ENCODE measurements at places on chromosomes 16 and 17. TPM values are rescaled to one million over a fixed set of nuclear protein-coding genes. Genes with fewer than 3 reads are reported as not detected.

GRCh38 chr17:29592850-29593551, at the start of gene ANKRD13B:
TSS of gene ANKRD13B (plus strand) at chr17:29593132. CDS start at chr17:29593622, 490 bp downstream.
- no peak for DNase-seq

GRCh38 chr16:88057656-88058055, 106.4 kb downstream of the BANP start:
- no peak for DNase-seq

The KREMEN2 gene
- polyA plus RNA-seq: 1.4 TPM

- DNase-seq: no peak
Measured at GRCh38 chr17:41863074-41863848, 2.0 kb downstream of the KLHL11 start.

GRCh38 chr17:61247439-61247838, 152.2 kb upstream of the TBX2 start:
- DNase-seq: no peak

The BCO1 gene
- polyA plus RNA-seq: 2.8 TPM

DNA sequence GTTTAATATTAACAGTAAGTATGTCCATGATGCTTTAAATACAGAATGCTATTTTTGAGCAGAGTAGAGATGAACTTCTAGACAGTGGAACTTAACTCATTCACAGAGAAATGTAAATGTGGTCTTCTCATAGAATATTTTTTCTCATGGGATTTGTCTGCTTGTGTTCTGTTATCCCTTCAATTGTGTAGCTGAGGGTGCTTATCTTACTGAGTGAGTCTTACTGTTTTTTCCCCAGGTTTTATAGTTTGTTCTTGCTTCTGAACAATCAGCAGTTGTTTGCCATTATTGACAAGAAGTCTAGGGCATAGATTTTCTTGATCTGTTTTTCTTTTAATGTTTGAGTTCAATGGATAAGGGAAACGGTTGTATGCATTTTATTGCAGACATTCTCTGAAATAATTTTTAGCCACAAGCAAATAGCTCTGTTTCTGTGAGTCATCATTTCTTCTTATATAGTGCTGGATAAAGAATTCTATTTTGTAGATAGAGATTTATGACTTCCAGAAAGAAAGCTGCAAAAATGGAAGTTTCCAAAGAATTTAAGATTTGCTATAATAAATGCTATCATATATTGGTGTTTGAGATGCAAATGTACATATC, 60.5 kb downstream of the NF1 start:
- DNase-seq: no peak

DNA sequence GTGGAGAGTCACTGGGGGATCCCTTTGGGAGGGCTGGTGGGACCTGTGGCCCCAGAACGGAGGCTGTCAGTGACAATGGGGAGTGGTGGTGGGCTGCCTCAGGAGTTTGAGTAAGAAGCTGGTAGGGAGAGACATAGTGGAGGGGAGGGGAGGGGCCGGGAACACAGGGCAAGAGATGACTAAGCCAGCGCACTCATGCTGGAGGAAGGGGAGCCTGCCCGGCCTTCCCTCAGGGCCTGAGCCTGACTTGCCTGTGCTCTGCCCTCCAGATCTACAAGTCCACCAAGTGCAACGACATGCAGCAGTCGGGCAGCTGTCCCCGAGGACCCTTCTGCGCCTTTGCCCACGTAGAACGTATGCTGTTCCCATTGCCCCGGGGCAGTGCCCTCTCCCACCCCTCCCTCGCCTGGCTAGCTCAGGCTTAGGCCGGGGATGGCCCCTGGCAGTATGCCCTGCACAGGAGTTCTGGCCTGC, 29.3 kb downstream of the UNC13D start:
- DNase-seq: no peak

DNA sequence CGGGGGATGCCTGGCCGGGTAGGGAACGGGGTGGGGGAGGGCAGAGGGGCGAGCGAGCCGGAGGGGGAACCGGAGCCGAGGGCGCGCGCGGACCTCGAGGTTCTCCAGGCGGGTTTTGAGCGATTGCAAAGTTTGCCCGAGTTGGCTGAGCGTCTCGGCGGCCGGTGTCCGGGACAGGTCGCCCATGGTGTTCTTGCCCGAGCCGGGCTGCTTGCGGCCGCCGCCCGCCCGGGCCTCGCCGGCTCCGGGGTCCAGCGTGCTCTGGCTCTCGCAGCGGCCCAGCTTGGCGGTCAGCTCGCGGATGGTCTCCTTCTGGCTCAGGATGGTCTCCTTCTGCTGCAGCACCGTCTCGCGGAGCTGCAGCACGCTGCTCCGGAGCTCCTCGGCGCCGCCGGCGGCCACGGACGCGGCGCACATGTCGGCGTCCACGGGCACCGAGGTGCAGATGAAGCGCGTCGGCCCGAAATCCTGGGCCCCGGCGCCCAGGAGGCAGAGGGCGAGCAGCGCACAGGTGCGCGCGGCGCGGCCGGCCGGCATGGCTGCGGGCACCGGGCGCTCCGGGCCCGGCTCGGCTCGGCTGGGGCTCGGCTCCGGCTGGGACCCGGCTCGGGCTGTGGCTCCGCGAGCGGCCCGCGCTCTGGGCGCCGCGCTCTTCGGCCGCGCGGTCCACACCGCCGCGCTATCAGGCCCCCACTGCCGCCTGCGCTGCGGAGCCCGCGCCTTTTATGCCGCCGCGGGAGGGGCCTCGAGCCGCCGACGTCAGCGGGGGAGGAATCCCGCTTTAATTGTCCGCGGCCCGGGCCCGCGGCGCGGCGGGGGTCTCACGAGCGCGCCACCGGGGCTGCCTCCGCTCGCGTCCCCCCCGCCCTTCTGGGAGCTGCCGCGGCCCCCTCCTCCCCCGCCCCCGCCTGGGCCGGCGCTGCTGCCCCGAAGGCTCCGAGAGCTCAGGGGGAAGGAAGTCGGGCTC, at the start of gene NPTX1:
TSS of gene NPTX1 (minus strand) at position 698 of the 967 bp plus-strand sequence. CDS start at position 537, 161 bp downstream.
- DNase-seq: no peak

- DNase-seq: no peak
Measured at GRCh38 chr17:41315204-41315794, at the start of gene KRTAP17-1. TSS of gene KRTAP17-1 (minus strand) at chr17:41315710. CDS start at chr17:41315650, 60 bp downstream.

DNA sequence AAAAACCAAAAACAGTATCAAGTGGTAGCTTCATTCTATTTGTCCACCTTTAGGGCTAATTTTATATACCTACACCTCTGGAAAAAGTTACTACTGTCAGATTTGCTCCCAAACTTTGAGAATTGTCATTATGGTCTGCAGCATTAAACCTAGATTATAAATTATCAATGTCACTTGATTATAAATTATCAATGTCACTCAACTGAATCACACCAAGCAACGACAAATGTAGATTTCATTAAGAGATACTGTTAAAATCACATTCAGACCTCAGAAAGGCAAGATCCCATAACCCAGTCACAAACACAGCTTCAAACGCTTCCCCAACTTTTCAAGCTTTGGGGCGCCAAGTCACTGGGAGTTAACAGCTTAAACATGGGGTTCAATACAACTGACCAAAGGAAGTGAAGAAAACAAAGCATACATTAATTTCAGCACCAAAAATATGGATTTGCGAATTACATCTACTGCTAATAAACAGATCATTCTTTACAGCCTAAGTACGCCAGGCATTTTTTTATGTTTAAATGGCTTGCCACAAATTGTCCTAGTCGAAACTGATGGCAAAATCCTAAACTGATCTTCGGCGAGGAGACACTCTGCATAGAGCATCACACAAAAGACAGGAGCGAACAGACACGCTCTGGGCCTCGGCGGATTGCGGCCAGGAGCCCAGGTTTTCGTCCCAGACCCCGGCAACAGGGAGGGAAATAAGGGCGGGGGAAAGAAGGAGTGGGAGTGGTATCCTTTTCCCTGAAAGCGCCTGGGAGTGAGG, 981 bp downstream of the GLG1 start:
- DNase-seq: peak; percentile 39
